Right renal cortex interstitium (tissue), 3 donors: ENCODE measurements at places on chromosomes 5 and 9. TPM values are rescaled to one million over a fixed set of nuclear protein-coding genes. Genes with fewer than 3 reads are reported as not detected.

Gene PCA3
- polyA plus RNA-seq, result 0.40 TPM

Gene ELOVL7
- polyA plus RNA-seq, result 19.6 TPM

Gene PLAC8L1
- polyA plus RNA-seq, result 0.85 TPM

Gene ELAVL2
- 3.4 TPM for polyA plus RNA-seq

DNA sequence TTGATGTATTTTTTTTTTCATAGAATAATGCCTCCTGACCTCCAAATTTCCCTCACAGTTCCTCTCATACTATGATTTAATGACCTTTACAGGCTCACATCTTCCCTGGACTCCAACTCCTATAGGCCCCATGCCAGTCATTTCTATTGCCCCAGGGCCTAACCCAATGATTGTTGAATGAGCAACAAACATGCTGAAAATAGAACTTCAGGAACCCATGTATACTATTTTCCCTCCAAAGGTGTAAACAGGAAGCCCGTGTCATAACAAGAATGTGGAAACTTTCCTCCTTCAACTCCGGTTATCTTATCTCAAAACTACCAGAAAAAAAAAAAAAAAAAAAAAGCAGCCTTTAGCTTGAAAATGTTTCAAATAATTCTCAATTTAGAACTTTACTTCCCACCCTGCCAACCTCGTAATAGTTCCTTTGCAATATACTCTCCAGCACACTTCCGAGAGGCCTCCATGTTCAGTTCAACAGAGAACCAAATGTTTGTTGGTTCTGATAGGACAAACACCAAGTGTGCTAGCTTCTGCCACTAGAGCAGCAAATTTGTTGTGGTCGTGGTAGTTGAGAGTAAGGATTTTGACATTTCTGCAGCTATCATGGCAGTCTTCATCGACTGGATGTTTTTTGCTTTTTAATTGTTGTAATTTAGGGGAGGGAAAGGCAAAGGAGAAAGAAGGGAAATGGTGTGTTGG lies 25.8 kb downstream of the TRPM6 start:
- DNase-seq, result no peak

- no peak for DNase-seq
Observed at GRCh38 chr9:6188466-6188865, 27.1 kb upstream of the IL33 start.

DNA sequence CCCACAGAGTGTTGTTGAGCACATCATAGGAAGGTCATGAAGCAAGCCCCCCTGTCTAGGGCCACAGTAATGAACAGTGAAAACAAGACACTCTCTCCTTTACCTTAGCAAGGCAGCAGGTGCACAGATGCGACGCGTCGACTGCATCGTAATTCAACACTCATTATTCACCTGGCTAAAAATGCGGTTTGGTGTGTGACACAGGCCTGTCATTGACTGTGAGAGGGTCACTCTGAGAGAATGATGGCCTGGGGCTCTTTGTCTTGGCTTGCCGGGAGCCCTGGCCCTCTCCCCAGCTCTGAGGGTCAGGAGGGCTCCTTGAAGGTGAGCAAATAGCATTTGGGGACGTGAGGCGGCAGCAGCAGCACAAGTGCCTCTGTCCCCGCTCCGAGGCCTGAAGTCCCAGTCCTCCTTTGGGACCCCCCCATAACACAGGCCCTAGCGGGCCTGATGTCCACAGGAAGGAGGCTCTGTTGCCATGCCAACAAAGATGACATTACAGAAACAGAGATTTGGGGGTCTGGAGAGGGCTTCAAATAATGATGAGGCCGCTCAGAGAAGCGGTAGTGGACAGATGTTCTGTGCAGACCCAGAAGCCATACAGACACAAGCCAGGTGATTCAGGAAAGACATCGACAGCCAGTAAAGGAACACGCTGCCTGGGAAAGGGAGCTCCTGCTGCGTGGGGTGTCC lies 46.7 kb downstream of the SHB start:
- DNase-seq, result no peak

- no peak for DNase-seq
Observed at GRCh38 chr5:31738199-31738598, 99.3 kb downstream of the PDZD2 start.

- DNase-seq, result no peak
Observed at GRCh38 chr5:74502479-74502950, 138.0 kb downstream of the ENC1 start.

DNA sequence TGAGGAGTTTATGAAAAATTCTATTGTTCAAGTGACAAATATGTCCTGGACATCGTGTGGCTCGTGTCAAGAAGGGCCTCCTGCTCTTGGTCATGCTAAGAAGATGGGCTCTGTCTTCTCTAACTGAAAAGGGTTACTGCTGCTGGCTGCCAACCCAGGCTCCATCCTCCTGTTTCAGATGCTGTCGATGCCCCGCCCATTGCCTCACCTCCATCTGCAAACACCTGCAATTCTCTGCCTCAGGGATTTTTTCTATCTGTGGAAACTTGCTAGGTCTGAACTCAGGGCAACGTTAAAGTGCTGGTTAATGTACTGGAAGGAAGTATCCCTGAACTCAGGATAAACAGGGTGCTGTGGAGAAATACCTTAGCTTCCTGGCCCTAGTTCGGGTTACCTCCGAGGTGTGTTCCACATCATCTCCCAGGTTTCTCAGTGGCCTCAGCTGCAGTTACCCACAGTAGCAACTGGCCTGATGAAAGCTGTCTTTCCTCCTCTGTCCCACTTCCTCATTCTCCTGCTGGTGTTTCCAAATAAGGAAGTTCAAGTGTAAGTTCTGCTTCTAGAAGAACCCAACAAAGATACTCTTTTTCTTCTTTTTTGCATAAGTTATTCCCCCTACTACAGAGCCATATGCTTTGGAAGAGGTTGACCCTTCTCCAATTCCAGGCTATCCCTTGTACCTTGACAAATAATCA lies 151.7 kb upstream of the SMIM23 start:
- DNase-seq, result no peak

- no peak for DNase-seq
Observed at GRCh38 chr5:141484641-141485311, at the start of gene PCDHGC4. TSS of gene PCDHGC4 (plus strand) at chr5:141485030. CDS start at chr5:141485174, 144 bp downstream.

- no peak for DNase-seq
Observed at GRCh38 chr5:44640945-44641456, 167.7 kb upstream of the MRPS30 start.

DNA sequence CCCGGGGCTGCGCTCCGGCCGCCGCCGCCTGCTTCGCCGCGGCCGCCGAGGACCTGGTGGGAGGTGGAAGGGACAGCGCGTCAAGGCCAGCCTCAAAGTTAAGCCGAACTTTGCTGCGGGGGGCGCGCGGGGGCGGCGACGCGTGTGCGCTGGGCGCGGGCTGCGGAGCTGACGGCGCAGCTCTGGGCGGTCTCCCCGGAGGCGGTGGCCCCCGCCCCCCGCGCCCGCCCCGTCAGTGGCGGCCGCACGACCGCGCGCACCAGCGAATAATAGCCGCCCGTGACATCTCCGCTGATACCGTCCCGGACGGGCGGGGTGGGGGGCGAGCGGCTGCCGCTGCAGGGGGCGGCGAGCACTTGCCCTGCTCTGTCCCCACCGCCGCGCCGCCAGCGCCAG lies 579 bp upstream of the FAM78A start:
- no peak for DNase-seq

DNA sequence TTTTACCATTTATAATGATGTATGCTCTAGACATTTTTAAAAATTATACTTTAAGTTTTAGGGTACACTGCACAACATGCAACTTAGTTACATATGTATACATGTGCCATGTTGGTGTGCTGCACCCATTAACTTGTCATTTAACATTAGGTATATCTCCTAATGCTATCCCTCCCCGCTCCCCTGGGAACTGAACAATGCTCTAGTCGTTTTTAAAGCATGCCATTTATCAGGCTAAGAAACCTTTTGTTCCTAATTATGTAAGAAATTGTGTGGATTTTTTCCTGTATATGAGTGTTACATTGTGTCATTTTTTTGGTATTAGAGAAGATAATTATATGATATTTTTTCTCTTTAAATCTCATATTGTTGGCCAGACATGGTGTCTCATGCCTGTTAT lies 72.8 kb upstream of the SGCD start:
- no peak for DNase-seq

GRCh38 chr9:110029956-110030480 lies 177.9 kb downstream of the C9orf152 start:
- no peak for DNase-seq
